ENCODE measurements at places on chromosomes 1 and 21.
A peak's percentile ranks its signal among the peaks of the same experiment; 100 is the strongest.

DNA sequence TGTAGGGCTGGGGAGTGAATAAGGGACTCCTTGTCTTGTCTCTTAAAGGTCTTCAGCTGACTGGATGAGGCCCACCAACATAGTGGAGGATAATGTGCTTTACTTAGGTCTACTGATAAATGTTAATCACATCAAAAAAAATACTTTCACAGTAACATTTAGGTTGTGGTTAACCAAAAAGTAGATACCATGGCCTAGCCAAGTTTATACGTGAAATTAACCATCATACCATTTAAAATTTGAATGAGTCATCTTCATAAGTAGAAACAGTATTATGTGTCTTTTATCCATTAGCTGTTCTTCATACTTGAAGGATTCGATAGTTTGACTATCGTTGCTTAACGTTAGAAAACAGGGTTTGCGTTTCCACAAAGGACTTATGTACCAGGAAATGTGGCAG, 80.9 kb downstream of the MTR start:
- DNase-seq: no peak

DNA sequence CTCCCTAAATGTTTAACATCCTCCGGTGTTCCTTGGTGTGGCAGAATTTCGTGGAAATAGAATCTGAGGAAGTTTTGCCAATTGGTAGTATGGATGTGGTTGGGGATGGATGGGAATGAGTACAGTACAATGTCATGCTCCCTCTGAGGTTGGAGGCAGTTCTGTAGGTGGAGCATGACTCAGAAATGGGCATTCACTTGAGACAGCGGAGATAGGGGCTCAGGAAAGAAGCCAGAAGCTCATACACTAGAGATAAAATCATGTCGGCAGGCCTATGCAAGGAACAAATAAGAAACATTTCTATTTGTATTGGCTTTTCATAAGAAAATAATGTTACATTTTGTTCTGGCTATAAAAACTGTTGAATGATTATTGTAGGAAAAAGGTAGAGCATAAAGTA, 196.0 kb downstream of the URB2 start:
- DNase-seq: no peak

DNA sequence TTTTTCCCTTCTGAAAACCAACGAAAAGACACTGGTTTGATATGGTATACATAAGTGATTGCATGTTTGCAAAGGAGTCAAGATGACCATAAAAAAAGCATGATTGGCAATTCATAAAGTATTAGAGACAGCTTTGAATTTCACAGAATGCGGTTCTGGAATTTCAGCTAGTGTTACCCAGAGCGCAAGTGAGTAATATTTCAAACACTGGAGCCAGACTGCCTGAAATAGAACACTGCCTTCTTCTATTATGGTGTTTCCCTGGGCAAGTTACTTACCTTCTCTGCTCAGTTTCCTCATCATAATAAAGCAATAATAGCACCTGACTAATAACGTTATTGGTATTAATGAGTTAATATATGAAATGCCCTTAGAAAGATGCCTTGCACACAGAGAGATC, 54.7 kb downstream of the NEGR1 start:
- DNase-seq: no peak

- no peak for DNase-seq
These were observed 49.1 kb downstream of the CAMTA1 start for GRCh38 chr1:6834366-6834765.

- DNase-seq: peak; percentile 82
These were observed 101.7 kb downstream of the BCAR3 start for GRCh38 chr1:93579891-93580290.

DNA sequence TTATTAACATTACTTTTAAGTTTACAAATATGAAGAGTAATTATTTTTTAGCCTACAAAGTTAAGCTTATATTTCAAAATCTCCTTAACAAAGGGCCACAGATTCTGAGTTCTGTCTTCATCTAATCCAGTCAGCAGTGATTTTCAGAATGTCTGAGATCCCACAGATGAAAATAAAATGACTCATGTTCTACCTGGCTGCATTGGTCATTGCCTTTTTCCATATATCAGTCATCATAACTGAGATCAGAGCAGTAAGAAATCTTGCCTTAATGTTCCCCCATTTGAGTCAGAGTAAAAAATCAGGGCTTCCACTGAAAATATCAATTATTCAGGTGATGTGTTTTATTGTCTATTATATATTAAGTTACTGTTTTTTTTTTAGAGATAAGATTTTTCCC, 416.1 kb downstream of the MRPL39 start:
- no peak for DNase-seq

- DNase-seq: no peak
These were observed 241.0 kb downstream of the RHOU start for GRCh38 chr1:228976316-228976715.

DNA sequence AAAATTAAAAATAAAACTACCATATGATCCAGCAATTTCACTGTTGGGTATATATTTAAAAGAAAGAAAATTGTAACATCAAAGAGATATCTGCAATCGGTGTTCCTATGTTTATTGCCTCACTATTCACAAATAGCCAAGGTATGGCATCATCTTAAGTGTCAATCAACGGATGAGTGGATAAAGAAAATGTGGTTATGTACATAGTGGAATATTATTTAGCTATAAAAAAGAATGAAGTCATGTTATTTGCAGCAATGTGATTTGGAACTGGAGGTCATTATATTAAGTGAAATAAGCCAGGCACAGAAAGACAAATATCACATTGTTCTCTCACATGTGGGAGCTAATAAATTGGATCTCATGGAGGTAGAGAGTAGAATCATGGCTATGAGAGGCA, 76.3 kb downstream of the RD3 start:
- no peak for DNase-seq

- no peak for DNase-seq
These were observed 5.2 kb downstream of the ALG14 start for GRCh38 chr1:95067568-95067967.

GRCh38 chr1:239558991-239559390, 172.6 kb downstream of the CHRM3 start:
- DNase-seq: no peak

DNA sequence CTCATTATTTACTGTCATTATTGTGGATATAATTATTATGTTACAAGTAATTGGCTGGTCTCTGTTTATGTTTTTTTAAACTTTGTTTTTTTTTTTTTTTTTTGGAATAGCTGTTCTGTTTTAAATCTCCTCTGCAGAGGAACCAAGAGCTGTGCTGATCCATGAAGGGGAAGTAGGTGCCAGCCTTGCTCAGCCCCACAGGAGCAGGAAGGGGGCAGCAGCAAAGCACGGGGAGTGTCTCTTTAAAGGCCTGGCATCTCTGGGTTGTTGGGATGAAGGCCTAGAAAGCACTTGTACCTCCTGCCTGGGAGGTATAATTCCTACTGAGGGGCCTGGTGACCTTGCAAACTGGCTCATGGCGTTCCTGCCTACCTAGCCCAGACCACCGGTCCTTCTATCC, 2.5 kb upstream of the GRHL3 start:
- no peak for DNase-seq

GRCh38 chr1:9822897-9823692, 670 bp downstream of the CLSTN1 start:
- no peak for DNase-seq

GRCh38 chr1:113579256-113580018, 179.8 kb downstream of the PHTF1 start:
- peak; percentile 24 for DNase-seq

DNA sequence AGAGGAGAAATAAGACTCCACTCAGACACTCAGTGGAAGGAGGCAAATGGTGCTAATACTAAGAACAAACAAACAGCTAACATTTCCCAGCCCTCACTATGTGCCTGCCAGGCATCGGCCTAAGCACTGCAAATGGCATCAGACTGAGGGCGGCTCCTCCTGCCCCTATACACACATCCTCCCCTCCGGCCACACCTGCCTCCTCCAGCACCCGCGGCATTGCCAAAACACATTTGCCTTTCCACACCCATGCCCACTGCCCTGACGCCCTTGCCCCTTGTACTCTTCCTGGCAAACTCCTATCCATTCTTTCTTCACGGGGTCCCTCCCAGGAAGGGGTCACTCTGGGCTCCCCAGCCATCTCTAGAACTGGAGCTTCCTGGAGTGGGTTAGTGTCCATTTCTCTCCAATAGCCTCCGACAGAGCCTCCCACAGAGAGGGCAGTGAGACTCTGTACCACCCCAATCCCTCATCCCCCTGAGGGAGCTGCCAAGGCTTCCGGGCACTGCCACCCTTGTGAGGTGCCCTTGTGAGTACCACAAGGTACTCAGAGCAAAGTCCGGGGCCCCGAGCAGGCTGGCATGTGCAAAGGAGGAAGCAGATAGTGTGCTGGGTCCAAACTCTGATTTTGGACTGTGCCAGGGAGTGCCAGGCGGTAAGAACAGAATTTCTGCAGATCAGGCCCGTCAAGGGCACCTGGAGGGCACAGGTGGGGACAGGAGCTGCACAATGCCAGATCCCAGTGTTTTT, 959 bp downstream of the AKR7A3 start:
- DNase-seq: no peak

- no peak for DNase-seq
These were observed 43.1 kb downstream of the KIF21B start for GRCh38 chr1:200980452-200980772.

DNA sequence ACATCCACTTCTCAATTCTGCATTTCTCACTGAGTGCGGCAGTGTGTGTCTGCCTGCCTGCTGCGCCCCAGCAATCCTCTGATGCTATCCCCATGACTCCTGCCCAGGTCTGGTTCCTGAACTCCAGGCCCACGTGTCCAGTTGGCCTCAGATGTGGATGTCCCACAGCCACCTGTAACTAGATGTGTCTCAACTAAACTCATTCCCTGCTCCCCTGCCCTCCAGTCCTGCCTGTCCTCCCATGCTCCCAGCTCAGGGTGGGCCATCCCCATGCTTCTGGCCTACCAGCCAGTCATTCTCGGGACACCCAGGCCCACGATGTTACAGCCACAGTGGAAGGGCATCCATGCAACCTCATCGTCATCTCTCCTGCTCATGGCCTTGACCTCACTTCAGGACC, 76.8 kb downstream of the STUM start:
- DNase-seq: no peak

- DNase-seq: peak; percentile 49
These were observed 55.5 kb upstream of the TRIM67 start for GRCh38 chr1:231106347-231106746.

DNA sequence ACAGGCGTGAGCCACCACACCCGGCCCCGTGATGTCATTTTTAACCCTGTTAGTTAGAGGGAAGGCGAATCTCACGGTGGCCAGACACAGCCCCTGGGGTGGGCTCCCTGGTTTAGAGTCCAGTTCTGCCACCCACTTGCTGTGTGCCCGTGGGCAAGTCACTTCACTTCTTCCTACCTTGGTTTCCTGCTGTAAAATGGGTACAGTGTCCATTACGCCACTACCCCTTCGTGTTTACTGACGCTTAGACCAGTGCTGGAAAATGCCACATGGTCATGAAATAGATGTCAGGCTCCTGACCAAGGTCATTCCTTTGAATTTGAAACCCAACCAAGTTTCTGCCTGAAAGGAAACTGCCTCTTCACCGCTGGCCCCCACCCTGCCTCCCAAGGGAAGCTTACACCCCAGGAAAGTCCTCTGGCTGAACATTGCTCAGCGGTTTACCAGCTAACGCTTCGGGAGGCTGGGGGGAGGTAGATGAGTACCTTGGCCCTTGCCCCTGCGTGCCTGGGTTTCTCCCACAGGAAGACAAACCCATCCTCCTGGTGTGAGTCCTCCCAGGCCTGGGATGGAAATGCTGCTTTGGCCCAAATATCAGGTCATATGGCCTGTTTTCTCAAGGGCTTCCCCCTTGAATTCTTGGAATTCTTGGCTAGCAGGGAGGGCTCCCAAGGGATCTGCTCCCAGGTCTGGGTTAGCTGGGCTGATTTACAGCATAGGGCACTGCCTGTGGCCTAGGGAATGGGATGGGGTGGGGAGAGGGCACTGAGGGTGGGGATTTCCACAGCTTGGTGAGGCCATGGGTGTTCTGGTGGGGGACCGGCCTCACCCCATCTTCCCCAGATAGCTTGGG, 7.6 kb upstream of the AADACL4 start:
- peak; percentile 64 for DNase-seq

DNA sequence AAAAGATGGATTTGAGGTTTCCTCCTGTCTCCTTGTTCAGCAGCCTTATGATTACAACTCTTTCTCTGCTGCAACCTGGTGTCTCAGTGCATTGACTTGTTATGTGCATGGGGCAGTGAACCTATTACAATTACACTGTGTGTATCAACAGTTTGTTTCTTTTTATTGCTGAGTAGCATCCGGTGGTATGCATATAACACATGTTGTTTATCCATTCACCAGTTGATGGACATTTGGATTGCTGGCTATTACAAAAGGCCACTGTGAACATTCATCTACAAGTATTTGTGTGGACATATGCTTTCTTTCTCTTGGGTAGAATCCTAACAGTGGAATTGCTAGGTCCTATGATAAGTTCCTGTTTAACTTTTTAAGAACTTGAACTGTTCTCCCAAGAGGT, 65.9 kb downstream of the FMO4 start:
- DNase-seq: no peak

- no peak for DNase-seq
These were observed 6.7 kb downstream of the OR2T11 start for GRCh38 chr1:248627971-248628844.

GRCh38 chr1:53982763-53983104, 35.3 kb downstream of the LDLRAD1 start:
- no peak for DNase-seq

GRCh38 chr1:9128166-9128519, 759 bp downstream of the GPR157 start:
- DNase-seq: no peak

- no peak for DNase-seq
These were observed 3.0 kb upstream of the S100A14 start for GRCh38 chr1:153619171-153619570.

- no peak for DNase-seq
These were observed 15.3 kb upstream of the PLA2G4A start for GRCh38 chr1:186813420-186813819.

- DNase-seq: peak; percentile 83
These were observed 5.1 kb downstream of the ZC3H12A start for GRCh38 chr1:37479255-37480124.

GRCh38 chr1:215768303-215768702, 201.2 kb downstream of the KCTD3 start:
- no peak for DNase-seq

GRCh38 chr1:224054611-224055010, 59.3 kb upstream of the FBXO28 start:
- DNase-seq: peak; percentile 44
